ENCODE measurements at places on chromosomes 11 and 22.

DNA sequence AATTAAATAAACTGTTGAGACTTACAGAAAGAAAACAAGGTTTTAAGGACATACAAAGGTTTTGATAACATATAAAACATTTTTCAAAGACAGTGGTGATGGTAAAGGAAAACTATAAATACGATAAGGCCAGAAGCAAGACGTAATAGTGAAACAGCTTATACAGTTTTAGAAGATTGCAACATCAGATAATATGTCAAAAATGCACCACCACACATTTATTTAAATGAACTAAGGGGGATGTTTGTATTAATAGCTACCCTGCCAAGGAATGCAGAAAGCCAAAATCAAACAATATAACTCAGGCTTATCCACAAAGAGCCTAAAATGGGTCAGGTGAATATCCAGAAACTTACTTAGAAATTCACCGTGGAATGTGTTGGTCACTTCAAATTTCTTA is 981.6 kb upstream of the FAT3 start:
- DNase-seq = no peak

GRCh38 chr22:36386900-36387708 is 663 bp downstream of the MYH9 start:
- no peak for DNase-seq

DNA sequence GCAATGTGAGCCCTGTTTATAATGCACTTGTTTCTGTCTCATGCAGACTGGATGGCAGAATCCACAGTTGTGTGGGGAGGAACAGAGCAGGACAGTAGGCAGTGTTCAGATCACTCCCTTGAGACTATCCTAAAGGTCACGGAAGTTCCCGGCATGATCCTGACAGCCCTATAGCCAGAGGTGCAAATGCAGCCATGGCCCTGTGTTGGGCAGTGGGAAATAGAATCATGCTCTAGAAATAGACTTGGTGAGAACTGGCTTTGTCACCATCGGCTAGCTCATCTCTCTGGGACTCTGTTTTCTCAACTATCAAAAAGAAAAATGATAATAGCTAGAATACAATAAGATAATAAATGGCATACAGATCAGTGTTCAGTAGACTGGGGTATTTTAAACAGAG is 123.2 kb downstream of the FEZ1 start:
- DNase-seq = no peak

GRCh38 chr22:35539910-35540594 is 579 bp upstream of the RASD2 start:
- DNase-seq = no peak

DNA sequence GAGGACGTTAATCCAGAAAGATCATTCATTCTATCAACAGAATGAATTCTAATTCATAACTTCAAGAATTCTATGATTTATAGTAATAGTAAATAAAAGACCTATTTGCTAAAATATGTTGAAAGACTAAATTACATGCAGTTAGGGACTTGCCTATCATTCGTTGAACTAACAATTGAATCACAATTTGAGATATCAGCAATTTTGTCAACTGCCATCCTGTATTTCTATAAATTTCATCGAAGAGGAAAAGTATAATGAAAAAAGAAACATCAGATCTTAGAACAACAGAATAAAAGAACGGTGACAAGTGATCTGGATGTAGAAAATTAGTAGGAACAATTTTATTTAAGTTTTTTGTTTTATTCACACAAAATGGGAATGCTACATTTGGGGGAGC is 4.4 kb upstream of the TTC17 start:
- DNase-seq = no peak

DNA sequence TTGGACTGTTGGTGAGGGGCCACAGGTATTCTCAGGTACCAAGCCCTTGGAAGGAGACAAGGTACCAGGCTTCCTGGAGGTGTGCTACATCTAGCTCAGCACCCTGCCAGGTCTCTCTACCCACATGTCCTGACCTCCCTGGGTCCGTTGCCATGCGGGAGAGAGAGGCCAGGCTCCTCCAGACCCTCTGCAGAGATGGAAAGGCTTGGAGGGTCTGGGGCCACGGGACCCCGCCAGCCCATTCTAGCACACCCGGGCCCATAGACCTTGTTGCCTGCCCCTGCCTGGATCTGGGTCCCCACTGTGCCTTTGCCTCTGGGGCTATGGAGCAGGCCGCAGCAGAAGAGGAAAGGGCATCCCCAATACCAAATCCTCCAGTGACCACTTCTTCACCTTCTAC is 2.2 kb upstream of the APOC3 start:
- no peak for DNase-seq

- DNase-seq = no peak
Observed at GRCh38 chr11:112297248-112297866, 36.7 kb upstream of the PLET1 start.

- DNase-seq = no peak
Observed at GRCh38 chr22:37160027-37160426, 10.3 kb upstream of the IL2RB start.

- DNase-seq = no peak
Observed at GRCh38 chr22:42184852-42185251, 54.2 kb upstream of the CYP2D6 start.

DNA sequence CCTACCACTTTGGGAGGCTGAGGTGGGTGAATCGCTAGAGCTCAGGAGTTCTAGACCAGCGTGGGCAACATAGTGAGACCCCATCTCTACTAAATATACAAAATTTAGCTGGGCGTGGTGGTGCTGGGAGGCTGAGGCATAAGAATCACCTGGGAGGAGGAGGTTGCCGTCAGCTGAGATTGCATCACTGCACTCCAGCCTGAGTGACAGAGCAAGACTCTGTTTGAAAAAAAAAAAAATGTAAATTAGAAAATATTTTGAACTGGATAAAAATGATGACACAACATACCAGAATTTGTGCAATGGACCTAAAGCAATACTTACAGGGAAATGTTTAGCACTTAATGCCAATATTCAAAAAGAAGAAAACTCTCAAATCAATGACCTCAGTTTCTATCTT is 46.4 kb downstream of the ATG16L2 start:
- DNase-seq = no peak

GRCh38 chr22:48049116-48049515 is 1286.7 kb downstream of the TBC1D22A start:
- no peak for DNase-seq

GRCh38 chr11:10418950-10419310 is 36.1 kb upstream of the AMPD3 start:
- DNase-seq = no peak

GRCh38 chr11:30045921-30046577 is 29.2 kb upstream of the KCNA4 start:
- DNase-seq = no peak

DNA sequence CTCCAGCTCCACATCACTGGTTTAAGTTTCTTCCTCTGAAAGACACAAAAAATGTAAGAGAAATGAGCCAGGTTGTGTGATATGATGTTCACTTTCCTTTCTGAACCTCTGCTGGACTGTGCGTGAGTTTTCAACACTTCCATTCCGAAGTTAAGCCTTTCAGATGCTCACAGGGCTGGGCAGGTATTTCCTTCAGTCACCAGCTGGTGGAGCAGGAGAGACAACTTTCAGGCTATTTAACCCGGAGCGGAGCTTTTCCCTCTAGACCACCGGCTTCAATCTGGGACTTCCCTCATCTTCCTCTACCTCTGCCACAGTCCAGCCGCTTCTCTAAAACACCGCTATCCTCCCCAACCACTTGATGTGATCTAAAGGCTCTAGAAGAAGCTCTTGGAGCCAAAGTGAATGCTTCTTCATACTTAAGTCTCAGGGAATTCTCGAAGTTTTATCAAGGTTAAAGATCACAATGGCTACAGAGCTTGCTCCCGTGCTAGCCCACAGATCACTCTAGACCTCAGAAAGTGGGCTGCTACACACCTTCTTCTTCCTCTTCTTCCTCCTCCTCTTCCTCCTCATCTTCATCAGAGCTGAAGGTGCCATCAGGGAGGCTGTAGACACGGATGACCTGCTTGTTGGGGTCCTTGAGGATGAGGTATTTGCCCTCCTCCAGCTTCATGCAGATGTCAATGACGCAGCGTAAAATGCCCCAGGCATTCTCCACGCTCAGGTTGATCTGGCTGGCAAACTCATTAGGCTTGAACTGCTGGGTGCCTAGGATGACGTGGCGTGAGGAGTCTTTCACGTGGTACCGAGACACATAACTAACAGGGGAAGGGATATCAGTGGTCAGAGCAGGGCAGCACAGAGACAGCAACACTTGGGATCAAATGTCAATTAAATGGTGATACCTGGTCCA is 4.4 kb upstream of the FOXRED2 start:
- DNase-seq = no peak

DNA sequence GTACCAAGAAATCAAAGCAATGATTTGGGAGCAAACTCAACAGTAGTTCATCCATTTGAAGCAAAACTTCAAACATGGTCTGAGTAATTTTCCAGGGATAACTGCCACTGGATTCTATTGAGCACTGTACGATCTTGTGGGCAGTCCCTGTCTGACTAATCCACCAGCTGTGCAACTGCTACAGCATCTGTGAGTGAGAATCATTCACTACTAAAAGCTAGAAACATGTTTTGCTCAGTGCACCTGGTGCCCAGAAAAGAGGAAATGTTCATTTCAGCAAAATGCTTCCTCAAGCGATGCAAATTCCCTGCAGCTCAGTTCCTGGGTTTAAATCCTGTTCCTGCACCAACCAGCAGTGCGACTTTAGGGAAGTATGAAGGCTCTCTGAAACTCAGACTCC is 1077.9 kb downstream of the DLG2 start:
- no peak for DNase-seq

DNA sequence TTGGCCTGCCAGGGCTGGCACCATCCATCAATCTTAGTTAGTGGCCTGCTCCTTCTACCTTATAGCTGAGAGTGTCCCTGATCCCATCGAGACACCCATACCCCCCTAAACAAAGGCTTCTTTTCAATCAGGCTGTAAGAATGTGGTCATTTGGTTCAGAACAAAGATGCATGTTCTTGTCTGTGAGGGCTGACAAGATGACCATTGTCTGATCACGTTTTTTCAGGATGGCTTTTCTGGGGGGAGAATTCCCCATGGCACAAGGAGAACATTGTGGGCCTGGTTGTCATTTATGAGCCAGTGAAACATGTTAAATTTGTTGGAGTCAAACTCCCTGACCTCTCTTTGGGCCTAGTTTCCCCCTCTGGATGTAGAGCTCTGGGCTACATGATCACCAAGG is 160.4 kb downstream of the INSC start:
- no peak for DNase-seq

DNA sequence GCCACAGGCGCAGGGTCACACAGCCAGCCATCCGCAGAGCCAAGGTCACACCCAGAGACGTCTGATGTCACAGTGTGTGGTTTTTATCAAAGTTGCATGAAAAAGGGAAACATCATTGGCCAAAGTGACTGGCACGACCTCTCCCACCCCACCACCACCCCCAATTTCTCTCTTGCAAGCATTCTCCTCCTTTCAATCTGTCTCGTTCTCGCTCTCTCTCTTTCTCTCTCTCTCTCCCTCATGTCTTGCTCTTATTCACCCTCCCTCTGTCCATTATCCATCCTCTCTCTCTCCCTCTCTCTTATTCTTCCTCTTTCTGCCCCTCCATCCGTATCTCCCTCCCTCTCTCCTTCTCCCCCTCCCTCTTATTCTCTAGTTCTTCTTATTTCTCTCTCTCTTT is 40.6 kb downstream of the MN1 start:
- DNase-seq = no peak

DNA sequence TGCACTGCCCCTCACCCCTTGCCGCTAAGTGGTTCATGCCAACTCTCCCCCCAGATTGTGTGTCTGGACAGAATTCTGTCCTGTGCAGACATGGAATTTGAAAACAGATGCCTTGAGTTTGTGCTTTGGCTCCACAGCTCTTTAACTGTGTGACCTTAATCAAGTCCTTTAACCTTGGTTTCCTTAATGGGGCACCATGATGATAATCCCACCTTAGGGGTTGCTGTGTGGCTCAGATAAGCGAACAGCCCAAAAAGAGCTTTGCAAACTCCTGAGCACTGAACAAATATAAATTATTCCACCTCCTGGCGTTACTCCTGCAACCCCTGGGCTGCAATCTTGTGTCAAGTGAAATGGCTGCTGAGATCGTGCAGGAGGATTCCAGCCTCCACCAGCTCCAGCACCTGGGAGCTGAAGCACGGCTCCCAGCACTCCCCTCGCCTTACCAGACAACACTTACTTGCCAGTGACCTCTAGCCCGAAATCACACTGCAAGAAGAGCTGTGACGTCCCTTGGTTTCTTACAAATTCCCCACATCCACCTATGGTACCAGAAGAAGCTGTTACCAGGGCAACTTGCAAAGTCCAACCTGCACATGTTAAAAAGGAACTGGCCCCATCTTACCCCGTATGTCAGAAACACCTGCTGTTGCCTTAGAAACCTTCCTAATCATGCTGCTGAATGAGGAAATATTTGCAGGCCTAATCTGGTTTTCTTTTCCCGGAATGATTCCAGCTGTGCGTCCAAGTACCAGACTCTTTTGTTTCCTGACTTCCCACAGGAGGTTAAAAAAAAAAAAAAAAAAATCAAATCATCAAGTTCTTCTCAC is 13.2 kb downstream of the VPS37C start:
- DNase-seq = no peak

Data from NCI-H526 treated with DMSO at 0.1 percent for 48 hours (cell line).